ENCODE measurements at places on chromosomes 3 and 15. TPM values are rescaled to one million over a fixed set of nuclear protein-coding genes. Genes with fewer than 3 reads are reported as not detected.

Gene CACNA2D2
- total RNA-seq = 0.09 TPM

Gene A4GNT
- total RNA-seq = not detected

Gene POU1F1
- total RNA-seq = not detected

Gene CD96
- 0.09 TPM for total RNA-seq

Gene RBPMS2
- total RNA-seq = not detected

Gene PIERCE2
- total RNA-seq = 1.8 TPM

Gene SEMA3F
- 0.92 TPM for total RNA-seq

Gene HYKK
- 2.1 TPM for total RNA-seq

Gene PLA2G4E
- total RNA-seq = not detected

Gene TRIM42
- not detected for total RNA-seq

Gene CCDC39
- total RNA-seq = not detected

Gene GREM1
- 307 TPM for total RNA-seq

Gene STXBP5L
- total RNA-seq = under 0.01 TPM

Gene PP2D1
- not detected for total RNA-seq

Gene SSUH2
- total RNA-seq = not detected

Gene HDC
- not detected for total RNA-seq

Gene RAB6B
- total RNA-seq = 0.37 TPM

Gene ZNF502
- total RNA-seq = 3.4 TPM

Gene CERS3
- total RNA-seq = 0.14 TPM

Gene DNAJC19
- total RNA-seq = 27.8 TPM

Gene LRRC31
- total RNA-seq = not detected

Gene GTF2A2
- total RNA-seq = 30.4 TPM

Gene WDR93
- total RNA-seq = under 0.01 TPM

Gene SLC28A1
- total RNA-seq = not detected

Gene CHCHD6
- total RNA-seq = 14.3 TPM

Gene C3orf85
- not detected for total RNA-seq

All from smooth muscle cell of bladder (primary cell).